Vagina (tissue), 2 donors: ENCODE measurements at places on chromosomes 1 and 21. TPM values are rescaled to one million over a fixed set of nuclear protein-coding genes. Genes with fewer than 3 reads are reported as not detected.

DNA sequence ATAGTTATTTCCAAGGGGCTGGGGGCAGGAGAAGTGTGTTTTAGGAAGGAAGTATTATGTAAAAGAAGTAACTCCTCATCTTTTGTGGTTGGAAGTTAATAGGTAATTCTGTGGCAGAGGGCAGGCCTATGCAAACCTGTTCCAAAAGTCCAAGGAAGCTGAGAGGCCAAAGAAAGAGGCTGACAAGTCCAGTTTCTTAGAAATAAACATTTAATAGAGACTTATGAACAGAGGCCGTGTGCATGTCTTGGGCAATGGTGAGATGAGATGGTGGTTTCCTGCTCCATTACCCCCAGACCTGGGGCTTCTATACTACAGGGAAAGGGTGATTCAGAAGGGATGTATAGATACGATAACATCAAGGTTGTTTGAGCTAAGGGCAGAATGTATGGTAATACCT is 7.6 kb upstream of the CA14 start:
- H3K4me1 ChIP-seq, result no peaks in the 10 kb centered on the region
- no peaks in the 10 kb centered on the region for H3K27me3 ChIP-seq
- no peak overlapping the region for H3K4me3 ChIP-seq
- H3K27ac ChIP-seq, result no peak overlapping the region
- DNase-seq, result no peak

- DNase-seq, result no peak
- H3K27ac ChIP-seq, result no peak overlapping the region
- no peak overlapping the region for H3K4me3 ChIP-seq
Observed at GRCh38 chr1:223202376-223203033, 59.5 kb upstream of the TLR5 start.

DNA sequence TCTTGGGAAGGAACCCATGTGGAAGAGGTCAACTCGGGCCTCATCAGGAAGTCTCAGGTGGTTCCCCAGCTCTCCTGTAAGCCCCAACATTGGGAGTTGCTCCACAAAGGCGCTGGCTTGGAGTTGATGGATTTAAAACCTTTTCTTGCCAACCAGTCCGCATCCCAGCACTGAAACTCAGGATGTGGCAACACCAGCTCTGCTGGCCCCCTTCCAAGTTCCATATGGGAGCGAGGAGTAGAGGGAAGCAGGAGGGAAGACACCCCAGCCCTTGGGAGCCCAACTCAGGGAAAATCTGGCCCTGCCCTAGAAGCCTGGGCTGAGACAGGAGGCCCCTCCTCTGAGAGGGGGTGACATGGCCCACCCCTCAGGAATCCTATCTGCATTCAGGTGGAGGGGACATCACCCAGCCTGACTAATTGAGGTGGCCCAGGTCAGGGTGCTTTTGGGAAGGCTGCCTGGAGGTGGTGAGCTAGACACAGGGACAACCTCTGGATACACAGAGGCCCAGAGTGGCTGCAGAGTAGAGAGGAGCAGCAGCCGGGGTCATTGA is 33.1 kb upstream of the DMBX1 start:
- H3K27me3 ChIP-seq, result no peaks in the 10 kb centered on the region
- no peak overlapping the region for H3K4me3 ChIP-seq
- DNase-seq, result no peak
- H3K4me1 ChIP-seq, result no peaks in the 10 kb centered on the region

DNA sequence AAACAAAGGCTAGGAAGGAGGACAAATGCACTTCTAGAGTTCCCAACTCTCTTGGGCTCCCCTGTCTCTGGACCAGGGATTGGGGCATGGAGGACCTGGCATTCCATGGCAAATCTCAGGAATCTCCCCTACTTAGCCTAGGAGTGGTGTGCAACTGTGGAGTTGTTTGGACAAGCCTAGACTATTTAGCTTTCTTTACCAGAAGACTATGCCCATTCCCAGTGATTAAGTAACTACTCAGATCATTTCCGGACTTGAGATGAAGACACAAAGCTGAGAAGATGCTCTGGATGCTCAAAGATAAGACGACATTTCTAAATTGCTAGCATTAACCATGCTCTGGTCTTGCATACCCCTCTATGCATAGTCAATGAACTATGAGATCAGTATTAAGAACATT is 13.7 kb upstream of the MARK1 start:
- no peaks in the 10 kb centered on the region for H3K36me3 ChIP-seq
- no peak for DNase-seq
- H3K27ac ChIP-seq, result no peak overlapping the region
- peaks cover 4% of the 10 kb centered on the region for H3K4me1 ChIP-seq
- no peak overlapping the region for H3K4me3 ChIP-seq

GRCh38 chr1:26994020-26994786 is 711 bp downstream of the TRNP1 start:
- peak overlapping the region; percentile 82 for H3K27ac ChIP-seq
- H3K27me3 ChIP-seq, result no peaks in the 10 kb centered on the region

DNA sequence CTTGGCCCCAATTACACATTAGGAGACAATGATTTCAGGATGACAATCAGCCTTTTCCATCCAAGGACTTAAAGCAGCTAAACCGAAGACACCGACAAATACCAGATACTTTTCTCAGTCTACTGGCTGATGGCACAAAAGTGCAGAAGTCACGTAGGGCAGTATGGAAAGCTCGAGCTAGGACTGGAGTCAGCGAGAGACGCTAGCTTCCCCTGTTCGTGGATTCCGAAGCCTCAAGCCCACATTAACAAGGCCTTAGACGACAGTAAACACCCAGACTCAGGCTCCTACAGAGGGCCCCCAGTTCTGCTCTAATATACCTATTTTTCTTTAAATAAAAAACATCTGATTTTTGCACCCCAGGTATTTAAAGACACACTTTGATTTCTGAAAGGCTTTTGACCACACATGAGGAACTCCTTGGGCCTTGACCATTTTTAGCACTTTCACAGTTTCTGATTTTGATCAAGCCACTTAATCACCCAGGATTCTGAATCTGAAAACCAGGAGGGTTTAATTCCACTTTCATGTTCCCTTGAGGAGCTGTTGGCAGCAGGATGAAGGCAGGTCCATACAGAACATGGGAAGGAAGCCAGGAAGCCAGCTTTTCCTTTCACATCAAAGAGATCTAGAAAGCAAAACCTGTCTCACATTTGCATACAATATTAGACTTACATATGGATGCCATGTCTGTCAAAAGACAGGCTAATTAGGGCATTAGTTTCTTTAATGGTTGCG is 204.1 kb downstream of the GABPA start:
- peak; percentile 81 for DNase-seq
- no peaks in the 10 kb centered on the region for H3K36me3 ChIP-seq
- H3K4me1 ChIP-seq, result peaks cover 25% of the 10 kb centered on the region
- H3K4me3 ChIP-seq, result no peak overlapping the region

TPTE gene
- not detected for total RNA-seq

- H3K27ac ChIP-seq, result peak overlapping the region; percentile 62
- H3K4me3 ChIP-seq, result no peak overlapping the region
- no peak for DNase-seq
Observed at GRCh38 chr1:13766592-13767564, 66.9 kb downstream of the PRDM2 start.

DNA sequence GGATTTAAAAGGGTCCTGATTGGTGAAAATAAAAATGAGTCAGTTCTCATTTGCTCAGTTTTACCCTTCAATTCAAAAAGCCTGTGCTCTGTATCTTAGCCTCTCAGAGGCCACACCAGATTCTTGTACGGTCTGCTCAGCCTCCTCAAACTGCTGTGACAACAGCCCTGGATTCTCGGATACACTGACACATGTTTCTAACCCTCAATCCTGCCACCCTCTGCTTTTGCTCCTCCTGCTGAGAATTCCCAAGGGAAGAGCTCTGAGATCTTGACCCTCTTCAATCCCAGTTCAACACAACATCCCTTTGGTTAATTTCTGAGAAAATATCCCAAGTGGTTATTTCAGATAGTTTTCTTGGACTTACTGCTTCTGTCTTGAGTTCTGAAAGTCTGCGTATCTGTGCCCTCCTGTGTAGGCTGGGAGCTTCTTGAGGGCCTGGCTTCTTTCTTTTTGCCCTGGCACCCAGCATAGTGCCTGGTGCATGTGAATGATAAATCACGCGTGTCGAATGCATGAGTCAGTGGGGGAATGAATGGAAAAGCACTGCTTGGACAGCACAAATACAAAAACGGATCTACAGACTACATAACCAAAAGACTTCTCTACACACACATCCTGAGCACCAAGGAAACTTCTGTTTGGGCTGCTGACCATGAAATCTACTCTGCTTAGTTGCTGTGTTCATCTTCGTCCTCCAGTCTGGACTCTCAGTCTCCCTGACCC is 24.5 kb downstream of the IRF2BP2 start:
- no peaks in the 10 kb centered on the region for H3K36me3 ChIP-seq
- H3K4me1 ChIP-seq, result peaks cover 46% of the 10 kb centered on the region
- H3K4me3 ChIP-seq, result no peak overlapping the region
- DNase-seq, result peak; percentile 71

KCNH1 gene
- total RNA-seq, result 3.9 TPM

TNFRSF8 gene
- 1.2 TPM for total RNA-seq

DNA sequence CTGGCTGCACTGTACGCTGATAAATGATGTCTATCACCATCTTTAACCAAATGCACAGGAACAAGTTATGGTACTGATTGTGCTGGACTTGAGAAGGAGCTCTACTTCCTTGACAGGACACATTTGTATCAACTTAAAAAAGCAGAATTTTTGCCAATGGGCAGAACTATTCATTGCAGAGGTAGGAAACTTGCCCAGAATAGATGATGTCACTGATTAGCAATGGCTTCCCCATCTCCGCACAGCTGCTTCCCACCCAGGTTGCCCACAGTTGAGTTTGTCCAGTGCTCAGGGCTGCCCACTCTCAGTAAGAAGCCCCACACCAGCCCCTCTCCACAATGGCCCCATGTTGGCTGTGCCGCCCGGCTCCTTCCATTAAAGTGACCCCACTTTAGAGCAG is 33.4 kb downstream of the CAPN2 start:
- H3K27me3 ChIP-seq, result no peaks in the 10 kb centered on the region
- no peak for DNase-seq
- no peak overlapping the region for H3K4me3 ChIP-seq
- H3K36me3 ChIP-seq, result no peaks in the 10 kb centered on the region
- peaks cover 27% of the 10 kb centered on the region for H3K4me1 ChIP-seq

- H3K4me1 ChIP-seq, result no peaks in the 10 kb centered on the region
- H3K36me3 ChIP-seq, result no peaks in the 10 kb centered on the region
- H3K27me3 ChIP-seq, result no peaks in the 10 kb centered on the region
- no peak overlapping the region for H3K27ac ChIP-seq
- no peak overlapping the region for H3K4me3 ChIP-seq
Observed at GRCh38 chr1:179831225-179831624, 46.4 kb downstream of the TOR1AIP2 start.

- no peak overlapping the region for H3K4me3 ChIP-seq
- no peaks in the 10 kb centered on the region for H3K36me3 ChIP-seq
- H3K27ac ChIP-seq, result no peak overlapping the region
- no peak for DNase-seq
- no peaks in the 10 kb centered on the region for H3K27me3 ChIP-seq
Observed at GRCh38 chr1:245428681-245429080, 273.9 kb downstream of the KIF26B start.

GRCh38 chr1:164764333-164764732 is 205.3 kb downstream of the PBX1 start:
- no peak overlapping the region for H3K27ac ChIP-seq
- no peaks in the 10 kb centered on the region for H3K36me3 ChIP-seq
- no peak for DNase-seq
- no peak overlapping the region for H3K4me3 ChIP-seq
- H3K27me3 ChIP-seq, result no peaks in the 10 kb centered on the region
- peaks cover 64% of the 10 kb centered on the region for H3K4me1 ChIP-seq

GRCh38 chr1:235545292-235545930 is 41.2 kb upstream of the B3GALNT2 start:
- H3K36me3 ChIP-seq, result no peaks in the 10 kb centered on the region
- no peak overlapping the region for H3K27ac ChIP-seq
- no peak overlapping the region for H3K4me3 ChIP-seq
- H3K4me1 ChIP-seq, result peaks cover 5% of the 10 kb centered on the region

DNA sequence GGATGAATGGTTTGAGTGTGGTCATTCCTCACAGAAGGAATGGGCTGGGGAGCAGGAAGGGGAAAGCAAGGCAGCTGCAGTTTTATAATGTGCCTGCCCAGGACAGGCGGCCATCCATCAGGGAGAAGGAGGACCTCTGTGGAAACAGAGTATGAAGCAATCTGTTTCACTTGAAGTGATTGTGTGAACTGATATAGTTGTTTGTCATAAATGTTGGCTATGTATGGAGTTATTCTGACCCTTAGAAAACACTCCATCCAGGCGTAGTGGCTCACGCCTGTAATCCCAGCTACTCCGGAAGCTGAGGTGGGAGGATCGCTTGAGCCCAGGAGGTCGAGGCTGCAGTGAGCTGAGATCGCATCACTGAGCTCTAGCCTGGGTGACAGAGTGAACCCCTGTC is 46.5 kb downstream of the NENF start:
- no peak overlapping the region for H3K4me3 ChIP-seq
- no peak overlapping the region for H3K27ac ChIP-seq
- DNase-seq, result no peak
- H3K4me1 ChIP-seq, result peaks cover 6% of the 10 kb centered on the region
- no peaks in the 10 kb centered on the region for H3K27me3 ChIP-seq

GRCh38 chr1:63004868-63005267 is 220.9 kb downstream of the ATG4C start:
- no peaks in the 10 kb centered on the region for H3K27me3 ChIP-seq
- no peak overlapping the region for H3K27ac ChIP-seq
- H3K4me1 ChIP-seq, result no peaks in the 10 kb centered on the region
- no peak overlapping the region for H3K4me3 ChIP-seq
- no peaks in the 10 kb centered on the region for H3K36me3 ChIP-seq
- DNase-seq, result no peak

GRCh38 chr1:160542303-160542945 is 19.4 kb upstream of the SLAMF6 start:
- no peak overlapping the region for H3K4me3 ChIP-seq
- DNase-seq, result no peak
- H3K27ac ChIP-seq, result no peak overlapping the region
- H3K27me3 ChIP-seq, result no peaks in the 10 kb centered on the region
- H3K36me3 ChIP-seq, result no peaks in the 10 kb centered on the region

DNA sequence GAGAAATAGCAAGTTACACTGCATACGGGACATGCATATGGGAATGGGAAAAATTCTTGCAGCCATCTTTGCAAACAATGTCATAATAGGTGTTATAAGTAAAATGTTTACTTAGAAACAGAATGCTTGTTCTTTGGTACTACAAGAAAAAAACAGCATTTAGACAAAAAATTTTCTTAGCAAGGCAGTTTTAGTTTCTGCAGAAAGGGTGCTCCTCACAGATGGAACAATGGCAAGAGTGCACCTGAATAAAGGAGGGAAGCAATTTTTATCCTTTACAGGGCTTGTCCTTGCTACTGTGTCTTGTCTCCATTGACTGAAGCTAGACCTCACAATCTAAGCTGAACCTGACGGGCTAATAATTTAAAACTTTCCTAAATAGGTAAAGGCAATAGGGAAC is 79.2 kb upstream of the DESI2 start:
- H3K27ac ChIP-seq, result no peak overlapping the region
- H3K27me3 ChIP-seq, result no peaks in the 10 kb centered on the region
- no peaks in the 10 kb centered on the region for H3K4me1 ChIP-seq
- no peaks in the 10 kb centered on the region for H3K36me3 ChIP-seq
